ENCODE measurements at places on chromosomes 5 and 9. TPM values are rescaled to one million over a fixed set of nuclear protein-coding genes. Genes with fewer than 3 reads are reported as not detected.

The IFNA1 gene
- not detected for total RNA-seq

The ECM2 gene
- total RNA-seq, result 21.7 TPM

The DNAJB5 gene
- 1.5 TPM for total RNA-seq

The ZFYVE16 gene
- 14.4 TPM for total RNA-seq

The LCN10 gene
- 0.81 TPM for total RNA-seq

The INSL6 gene
- not detected for total RNA-seq

The SLCO6A1 gene
- total RNA-seq, result not detected

The LCN12 gene
- total RNA-seq, result 2.7 TPM

The DBH gene
- 6.8 TPM for total RNA-seq

The KIF4B gene
- total RNA-seq, result not detected

The GBGT1 gene
- total RNA-seq, result 2.3 TPM

- DNase-seq, result no peak
Observed at GRCh38 chr5:116525674-116526073, 48.9 kb downstream of the SEMA6A start.

DNA sequence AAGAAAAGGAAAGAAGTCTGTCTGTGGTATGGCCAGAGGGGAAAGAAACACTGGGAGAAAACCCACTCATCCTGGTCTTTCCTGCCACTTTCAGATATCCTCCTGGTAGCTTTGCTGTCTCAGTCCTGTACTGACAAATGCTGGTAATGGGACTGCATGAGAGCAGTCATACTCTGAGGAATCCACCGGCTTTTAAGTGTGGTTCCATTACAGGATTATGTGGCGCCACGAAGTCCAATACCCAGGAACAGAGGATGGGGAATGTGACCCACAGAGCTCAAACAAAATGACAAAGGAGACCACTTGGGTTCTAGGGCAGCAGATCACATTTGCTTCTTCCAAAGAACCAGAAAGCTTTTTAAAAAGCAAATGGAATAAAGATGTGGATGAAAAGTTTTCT, 26.3 kb upstream of the FBP1 start:
- DNase-seq, result no peak

GRCh38 chr5:109105631-109106267, 304.0 kb downstream of the PJA2 start:
- DNase-seq, result no peak

DNA sequence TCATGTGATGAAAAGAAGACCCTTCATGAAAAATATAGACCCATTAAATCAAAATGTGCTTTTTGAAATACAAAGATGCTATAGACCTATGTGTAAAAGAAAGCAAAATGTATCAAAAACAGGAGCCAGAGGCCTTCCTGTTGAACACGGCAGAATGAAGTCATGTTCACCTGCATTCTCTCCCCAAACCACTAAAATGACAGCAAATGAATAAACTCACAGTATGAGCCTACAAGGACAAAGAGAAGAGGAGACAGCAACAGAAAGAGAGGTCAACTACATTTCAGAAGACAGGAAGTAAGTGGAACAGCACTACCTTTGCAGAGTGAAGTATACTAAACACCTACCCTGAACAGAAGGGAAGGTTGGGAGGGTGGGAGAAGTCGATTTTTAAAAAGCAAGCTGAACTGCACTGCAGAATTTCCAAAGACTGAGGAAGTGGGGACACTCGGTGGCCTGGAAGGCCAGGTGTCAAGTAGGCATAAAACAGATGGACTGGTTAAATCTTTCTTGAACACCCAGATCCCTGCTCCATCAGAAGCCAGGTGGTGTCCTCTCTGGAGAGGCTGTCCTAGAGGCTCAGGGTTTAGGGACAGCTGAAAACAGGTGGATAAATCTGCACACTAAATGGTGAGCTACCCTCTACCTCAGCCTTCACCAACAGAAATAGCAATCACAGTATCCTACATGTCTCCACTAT, 48.9 kb downstream of the MED27 start:
- no peak for DNase-seq

DNA sequence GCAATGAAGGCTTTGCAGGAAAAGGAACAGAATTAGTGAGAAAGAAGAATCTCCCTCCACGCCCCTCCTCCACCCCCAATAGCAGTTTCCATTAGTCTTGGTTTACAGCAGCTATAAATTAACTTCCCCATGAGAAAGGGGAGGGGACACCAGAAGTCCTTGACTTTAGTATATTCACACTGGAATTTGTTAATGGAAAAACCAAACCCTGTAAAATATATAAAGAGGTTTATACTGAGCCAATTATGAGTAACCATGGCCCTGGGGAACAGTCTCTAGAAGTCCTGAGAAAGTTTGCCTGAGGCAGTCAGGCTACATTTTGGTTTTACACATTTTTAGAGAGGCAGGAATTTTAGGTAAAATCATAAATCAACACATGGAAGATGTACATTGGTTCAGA, 88.5 kb downstream of the ALDH1A1 start:
- DNase-seq, result no peak

GRCh38 chr9:70412832-70413463, 1.5 kb downstream of the KLF9 start:
- DNase-seq, result peak; percentile 88

- no peak for DNase-seq
Observed at GRCh38 chr5:122674385-122674784, 100.5 kb upstream of the SNX2 start.

GRCh38 chr9:561427-561826, 280.1 kb upstream of the DMRT1 start:
- no peak for DNase-seq

GRCh38 chr5:54580997-54581811, 63.6 kb downstream of the SNX18 start:
- no peak for DNase-seq

- DNase-seq, result no peak
Observed at GRCh38 chr9:5529683-5530221, 19.4 kb downstream of the PDCD1LG2 start.

GRCh38 chr5:17898766-17899165, 264.5 kb downstream of the TAF11L14 start:
- DNase-seq, result no peak

DNA sequence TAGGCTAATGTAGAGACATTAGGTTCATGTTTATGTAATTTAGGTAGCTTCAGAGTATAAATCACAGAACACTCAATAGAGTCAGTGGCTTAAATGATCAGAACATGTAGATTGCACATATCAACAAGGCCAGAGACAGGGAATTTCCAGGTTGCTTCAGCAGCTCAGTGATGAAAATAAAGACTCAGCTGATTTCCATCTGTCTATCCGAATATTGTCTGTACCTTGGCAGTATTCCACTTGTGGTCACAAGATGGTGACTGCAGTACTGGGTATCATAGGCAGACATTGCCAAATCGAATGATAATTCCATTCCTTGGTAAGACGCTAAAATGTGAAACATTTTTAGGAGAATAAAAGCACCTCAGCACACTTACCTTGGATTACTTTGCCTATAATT, 702.2 kb downstream of the MAT2B start:
- DNase-seq, result no peak

DNA sequence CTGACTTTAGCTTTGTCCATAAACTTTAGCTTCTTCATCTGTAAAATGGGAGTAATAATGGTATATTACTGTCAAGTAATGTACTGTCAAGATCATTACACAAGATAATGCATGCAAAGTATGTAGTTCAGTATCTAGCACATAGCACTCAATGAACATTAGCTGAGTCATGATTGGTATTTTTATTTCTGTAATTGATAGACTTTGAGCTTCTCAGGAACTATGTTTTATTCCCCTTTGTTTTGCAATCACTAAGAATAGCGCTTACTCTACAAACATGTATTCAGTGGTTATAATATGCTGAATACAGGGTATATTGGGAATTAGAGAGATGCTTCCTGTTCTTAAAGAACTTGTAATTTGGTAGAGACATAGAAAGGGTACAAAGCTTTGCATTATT, 142.3 kb upstream of the KLF9 start:
- no peak for DNase-seq

DNA sequence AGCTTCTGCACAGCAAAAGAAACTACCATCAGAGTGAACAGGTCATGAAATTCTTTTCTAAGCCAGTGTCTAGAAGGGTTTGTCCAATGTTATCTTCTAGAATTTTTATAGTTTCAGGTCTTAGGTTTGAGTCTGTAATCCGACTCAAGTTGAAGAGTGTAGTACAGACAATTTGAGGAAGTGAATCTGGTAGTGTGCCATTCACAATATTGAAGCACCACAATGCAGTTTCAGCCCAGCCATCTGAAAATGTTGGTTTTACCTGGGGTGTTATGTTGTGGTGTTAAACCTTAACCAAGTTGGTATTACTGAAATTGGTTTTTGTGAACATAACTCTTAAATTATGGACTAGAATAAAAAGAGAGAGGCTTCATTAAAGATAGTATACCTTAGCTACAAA, 77.2 kb downstream of the ADAMTS16 start:
- no peak for DNase-seq

- peak; percentile 41 for DNase-seq
Observed at GRCh38 chr5:126370796-126371718, 52.2 kb upstream of the GRAMD2B start.

- no peak for DNase-seq
Observed at GRCh38 chr5:639253-639530, 27.1 kb downstream of the CEP72 start.

DNA sequence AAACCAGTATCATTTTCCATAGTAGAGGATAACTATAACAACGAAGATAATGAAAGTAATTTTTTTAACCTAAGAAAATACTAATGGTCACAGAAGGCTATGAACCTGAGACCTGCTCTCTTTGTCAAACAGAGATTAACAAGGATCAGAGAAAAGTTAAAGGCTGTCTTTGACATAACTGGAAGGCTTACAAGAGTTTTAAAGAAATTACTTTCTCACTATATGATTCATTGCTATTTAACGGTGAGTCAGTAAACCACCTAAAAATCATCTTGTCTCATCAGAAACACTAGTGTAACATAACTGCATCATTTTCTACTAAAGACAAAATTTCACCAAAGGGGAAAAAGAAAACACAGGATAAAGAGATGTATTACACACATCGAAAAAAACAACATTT, 19.3 kb downstream of the MLANA start:
- no peak for DNase-seq

DNA sequence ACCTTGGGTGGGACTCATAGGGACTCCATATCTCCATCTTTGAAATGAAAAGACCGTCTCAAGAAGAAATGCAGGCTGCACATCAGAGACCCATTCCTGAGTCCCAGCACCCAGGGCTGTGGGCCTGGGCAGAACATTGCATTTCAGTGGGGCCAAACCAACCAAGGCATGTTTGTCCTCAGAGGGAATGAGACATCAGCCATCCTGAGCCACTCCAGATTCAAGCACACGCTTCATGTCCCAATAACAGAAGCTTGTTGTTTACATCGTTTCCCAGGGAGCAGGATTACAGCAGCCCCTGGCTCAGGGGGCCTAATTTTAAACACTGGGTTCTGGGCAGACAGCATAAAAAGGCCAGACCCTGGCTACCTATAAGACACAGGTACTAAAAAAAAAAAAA, 24.3 kb downstream of the DUSP1 start:
- DNase-seq, result no peak

- DNase-seq, result no peak
Observed at GRCh38 chr5:40823459-40823858, 11.6 kb downstream of the RPL37 start.

DNA sequence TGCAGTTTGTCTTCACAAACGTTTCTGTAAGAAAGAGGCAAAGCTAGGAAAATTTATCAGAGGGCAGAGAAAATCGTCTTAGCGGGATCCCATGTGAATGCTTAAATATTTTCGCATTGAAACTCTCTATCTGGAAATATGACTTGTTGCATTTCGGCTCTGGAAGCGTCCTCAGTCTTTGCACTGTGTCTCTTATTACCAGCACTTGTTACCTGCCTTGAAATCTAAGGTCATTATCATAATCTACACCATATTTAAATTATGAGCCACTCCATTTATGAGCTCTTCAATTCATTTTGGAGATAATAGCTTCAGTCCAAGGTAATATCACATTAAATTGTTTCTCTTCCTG, 1.4 kb downstream of the EGFLAM start:
- DNase-seq, result no peak

GRCh38 chr5:97297063-97297703, 114.1 kb upstream of the RIOK2 start:
- DNase-seq, result no peak

DNA sequence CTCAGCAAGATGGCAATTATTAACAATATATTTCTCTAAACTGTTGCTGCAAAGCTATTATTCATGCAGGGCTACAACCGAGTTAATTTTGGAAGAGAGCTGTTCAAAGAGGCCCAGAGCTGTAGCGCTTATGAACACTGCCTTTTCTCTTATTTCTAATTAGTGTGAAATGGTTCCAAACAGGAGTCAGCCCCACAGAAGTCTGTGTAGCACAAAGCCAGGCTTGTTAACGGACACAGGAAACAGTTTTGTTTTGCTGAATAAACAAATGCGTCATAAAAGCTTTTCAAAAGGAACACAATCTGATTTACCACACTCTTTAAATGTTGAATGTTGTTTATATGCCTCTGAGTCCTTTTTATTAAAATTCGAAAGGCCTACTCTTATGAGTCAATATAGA, 396.5 kb downstream of the ANXA1 start:
- no peak for DNase-seq

- DNase-seq, result no peak
Observed at GRCh38 chr5:66828046-66828547, 231.9 kb downstream of the MAST4 start.

Data from right lobe of liver (tissue), 6 donors.